Left ventricle myocardium inferior (tissue), 1 donor: ENCODE measurements at places on chromosomes 5 and 9. TPM values are rescaled to one million over a fixed set of nuclear protein-coding genes. Genes with fewer than 3 reads are reported as not detected.

DNA sequence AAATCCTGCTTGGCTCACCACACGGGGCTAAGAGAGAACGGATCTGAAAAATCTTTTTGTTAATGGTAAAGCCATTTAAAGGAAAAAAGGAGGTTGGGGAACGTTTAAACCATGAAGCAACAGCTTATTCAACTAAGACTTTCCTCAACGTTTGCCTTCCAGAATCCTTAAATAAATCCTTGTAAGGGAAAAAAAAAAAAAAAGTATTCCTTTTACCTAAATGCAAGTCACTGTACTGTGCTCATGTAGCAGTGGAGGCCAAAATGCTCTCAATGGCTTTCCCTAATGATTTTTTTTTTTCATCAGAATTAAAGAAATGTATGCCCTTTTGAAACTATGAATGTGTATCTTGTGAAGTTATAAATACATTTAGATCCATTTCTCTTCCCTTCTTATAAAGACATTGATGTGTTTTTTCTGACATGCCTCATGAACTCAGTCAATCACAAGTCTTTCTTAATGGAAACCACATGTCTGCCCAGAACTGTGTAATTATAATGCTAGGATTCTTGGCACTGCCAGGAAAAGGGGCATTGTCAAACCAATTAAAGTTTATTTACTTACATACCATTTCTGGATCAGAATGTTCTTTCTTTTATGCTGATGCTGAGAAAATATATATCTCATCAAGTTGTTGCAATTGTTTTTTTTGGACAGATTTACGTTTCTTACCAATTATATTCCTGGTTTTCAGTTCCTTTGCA lies 107.5 kb downstream of the EBF1 start:
- H3K27ac ChIP-seq: peak overlapping the region; percentile 50
- peaks cover 64% of the 10 kb centered on the region for H3K4me1 ChIP-seq
- DNase-seq: no peak

DNA sequence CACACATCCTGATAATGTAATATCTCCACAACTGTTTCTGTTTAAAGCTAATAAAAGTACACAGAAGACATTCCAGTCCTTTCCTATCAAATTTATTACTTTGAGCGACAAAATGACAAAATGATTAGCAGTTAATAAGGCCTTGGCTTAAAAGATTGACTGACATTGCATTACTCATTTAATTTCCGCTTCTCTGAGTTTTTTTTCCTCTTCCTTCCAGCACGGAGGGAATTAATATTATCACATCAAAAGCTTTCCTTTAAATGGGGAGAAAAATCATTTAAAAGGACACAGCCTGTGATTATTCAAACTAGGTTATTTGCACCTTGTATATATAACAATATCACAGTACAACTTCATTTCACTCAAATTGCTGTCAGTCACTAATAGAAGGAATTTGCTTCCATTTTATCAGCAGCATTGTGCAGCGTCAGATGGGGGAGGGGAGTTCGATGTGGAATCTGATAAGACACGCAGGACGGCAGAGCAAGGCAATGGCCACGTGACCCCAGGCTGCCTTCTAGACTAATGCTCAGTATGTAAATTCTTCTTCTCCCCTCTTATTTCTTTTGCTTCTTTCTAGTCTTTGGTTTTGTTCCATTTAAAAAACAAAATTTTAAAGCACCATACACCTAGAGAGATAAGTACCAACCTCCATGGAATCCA lies 400.5 kb downstream of the IRX1 start:
- no peak for DNase-seq
- peaks cover 47% of the 10 kb centered on the region for H3K4me1 ChIP-seq
- H3K36me3 ChIP-seq: no peaks in the 10 kb centered on the region
- no peak overlapping the region for H3K27ac ChIP-seq

DNA sequence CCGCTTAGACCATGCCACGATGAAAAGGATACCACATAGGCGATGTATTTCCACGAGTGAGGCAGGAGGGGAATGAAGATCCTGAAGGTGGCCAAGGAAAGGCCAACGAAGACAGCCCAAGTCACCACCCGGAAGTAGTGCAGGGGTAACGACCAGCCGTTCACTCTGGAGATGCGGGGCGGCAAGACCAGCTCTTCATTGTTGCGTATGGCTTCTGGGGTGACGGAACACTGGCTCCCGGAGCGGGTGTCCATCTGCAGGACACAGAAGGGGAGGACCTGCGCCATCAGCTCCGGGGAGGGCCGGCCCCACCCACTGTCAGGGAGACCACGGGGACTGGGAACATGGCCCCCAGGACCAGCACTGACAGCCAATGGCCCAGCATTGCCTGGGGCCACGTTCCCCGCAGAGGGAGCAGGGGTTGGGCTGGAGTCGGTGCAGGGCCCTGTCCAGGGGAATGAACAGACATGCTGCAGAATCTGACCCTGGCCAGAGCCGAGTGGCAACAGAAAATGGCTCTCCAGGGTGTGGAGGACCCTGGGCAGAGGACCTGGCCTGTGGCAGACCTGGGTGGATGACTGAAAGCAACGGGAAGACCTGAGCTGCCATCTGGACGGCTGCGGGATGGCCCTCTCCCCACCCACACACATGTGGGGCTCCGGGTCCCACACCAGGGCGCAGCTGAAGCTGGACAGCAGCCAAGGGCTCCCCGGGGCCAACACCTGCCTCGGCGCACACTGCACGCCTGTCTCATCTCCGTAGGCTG lies 17.7 kb downstream of the ZDHHC11B start:
- H3K4me3 ChIP-seq: no peak overlapping the region
- no peaks in the 10 kb centered on the region for H3K27me3 ChIP-seq
- peaks cover 25% of the 10 kb centered on the region for H3K36me3 ChIP-seq
- H3K4me1 ChIP-seq: peaks cover 9% of the 10 kb centered on the region

- no peaks in the 10 kb centered on the region for H3K36me3 ChIP-seq
- H3K4me3 ChIP-seq: no peak overlapping the region
- H3K27ac ChIP-seq: no peak overlapping the region
- DNase-seq: peak; percentile 11
- peaks cover 32% of the 10 kb centered on the region for H3K4me1 ChIP-seq
- H3K27me3 ChIP-seq: peaks cover 37% of the 10 kb centered on the region
These were observed 7.5 kb upstream of the NRARP start for GRCh38 chr9:137309368-137310188.

DNA sequence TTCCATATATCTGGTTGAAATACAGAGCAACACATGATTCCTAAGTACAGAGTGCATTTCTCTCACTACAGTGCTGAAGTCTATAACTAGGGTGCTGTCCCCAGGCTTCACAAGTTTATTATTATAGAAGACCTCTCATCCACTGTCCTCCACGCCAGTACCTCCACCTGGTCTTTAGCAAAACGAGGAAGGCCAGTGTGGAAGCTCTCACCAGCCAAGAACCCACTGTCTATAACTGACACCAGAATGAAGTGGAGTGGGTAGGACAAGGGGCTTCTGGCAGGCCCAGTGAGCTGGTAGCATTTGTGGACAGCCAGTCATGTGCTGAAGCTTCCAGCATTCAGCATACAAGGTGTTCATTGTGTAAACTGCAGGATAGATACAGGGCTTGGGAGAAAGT lies 430.7 kb downstream of the GADD45G start:
- H3K4me1 ChIP-seq: no peaks in the 10 kb centered on the region
- no peak overlapping the region for H3K4me3 ChIP-seq
- no peak overlapping the region for H3K27ac ChIP-seq
- H3K36me3 ChIP-seq: no peaks in the 10 kb centered on the region
- no peak for DNase-seq

DNA sequence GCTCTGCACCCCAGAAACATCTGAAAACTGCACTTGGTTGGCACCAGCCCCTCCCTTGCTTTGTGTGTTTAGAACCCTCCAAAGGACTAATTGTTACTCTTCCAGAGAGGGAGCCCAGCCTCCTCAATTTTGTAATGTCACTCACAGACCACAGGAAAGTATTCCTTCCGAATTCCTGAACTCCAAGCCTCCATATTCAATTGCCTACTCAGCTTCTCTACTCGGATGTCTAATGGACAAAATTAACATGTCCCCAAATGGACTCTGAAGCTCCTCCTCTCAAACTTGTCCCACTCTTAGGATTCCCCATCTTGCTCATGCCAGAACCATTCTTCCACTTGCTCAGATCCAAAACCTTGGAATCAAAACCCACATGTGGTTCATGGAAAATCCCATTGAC lies 3.9 kb upstream of the TMEM171 start:
- no peak overlapping the region for H3K4me3 ChIP-seq
- H3K27ac ChIP-seq: no peak overlapping the region
- no peaks in the 10 kb centered on the region for H3K36me3 ChIP-seq
- DNase-seq: no peak
- H3K27me3 ChIP-seq: peaks cover 37% of the 10 kb centered on the region

DNA sequence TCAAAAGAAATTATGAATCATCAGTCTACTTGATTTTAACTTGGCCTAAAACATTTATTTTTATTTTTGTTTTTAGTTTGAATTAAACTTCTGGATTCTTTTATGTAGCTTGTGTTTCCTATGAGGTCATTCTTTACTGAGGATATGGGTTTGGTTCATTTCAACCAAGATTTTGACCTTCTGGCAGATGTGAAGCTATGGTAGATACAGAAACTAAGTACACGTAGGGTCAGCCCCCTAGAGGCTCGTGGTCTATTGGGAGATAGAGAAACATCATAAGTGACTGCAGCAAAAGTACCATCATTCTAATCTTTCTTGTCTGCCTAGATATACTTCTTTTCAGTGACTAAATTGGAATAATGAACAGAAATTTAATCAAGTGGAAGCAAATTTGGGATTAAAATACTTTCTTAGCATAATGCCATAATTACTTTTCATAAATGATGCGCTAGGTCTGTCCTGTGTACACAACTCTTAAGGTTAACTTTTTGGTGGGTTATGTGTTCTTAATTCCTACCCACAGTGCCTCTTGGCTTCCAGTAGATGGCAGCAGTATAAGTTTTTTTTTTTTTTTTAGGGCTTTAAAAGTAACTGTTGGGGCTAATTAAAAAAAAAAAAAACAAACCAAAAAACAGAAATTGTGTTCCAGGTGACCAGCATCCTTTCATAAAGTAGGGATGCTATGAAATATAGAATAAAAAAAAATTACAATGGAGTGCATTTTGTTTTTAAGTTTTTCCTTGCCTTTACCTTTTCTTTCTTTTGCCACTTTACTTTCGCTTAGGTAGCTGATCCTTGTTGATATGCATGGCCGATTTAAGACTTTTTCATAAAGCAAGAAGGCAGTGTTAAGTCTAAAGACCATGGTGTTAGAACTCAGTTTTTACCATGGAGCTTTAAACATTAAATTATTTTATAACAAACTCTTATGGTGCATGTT lies 49.9 kb downstream of the LRRTM2 start:
- no peaks in the 10 kb centered on the region for H3K27me3 ChIP-seq
- H3K4me1 ChIP-seq: peaks cover 58% of the 10 kb centered on the region

- DNase-seq: no peak
- H3K27me3 ChIP-seq: no peaks in the 10 kb centered on the region
- no peak overlapping the region for H3K27ac ChIP-seq
- H3K36me3 ChIP-seq: peaks cover 8% of the 10 kb centered on the region
These were observed 41.1 kb upstream of the PLPP6 start for GRCh38 chr9:4620881-4621555.

DNA sequence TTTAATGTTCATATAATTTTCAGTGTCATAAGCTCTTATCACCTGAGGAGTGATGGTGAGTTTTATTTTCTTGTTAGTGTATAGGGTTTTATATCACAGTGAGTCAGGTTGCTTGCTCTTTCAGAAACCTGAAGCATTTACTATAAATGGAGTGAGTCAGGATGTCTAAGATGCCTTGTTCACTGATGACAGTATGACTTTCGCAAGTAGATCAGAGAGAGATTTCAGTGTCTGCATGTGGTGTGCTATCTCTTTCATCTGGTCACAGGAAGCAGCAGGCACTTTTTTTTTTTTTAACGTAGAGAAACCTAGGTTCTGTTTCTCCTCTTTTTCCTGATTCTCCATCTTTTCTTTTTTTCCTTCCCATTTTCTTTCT lies 237.1 kb downstream of the DMRTA1 start:
- H3K36me3 ChIP-seq: no peaks in the 10 kb centered on the region
- H3K27ac ChIP-seq: no peak overlapping the region
- no peak overlapping the region for H3K4me3 ChIP-seq
- DNase-seq: no peak

DNA sequence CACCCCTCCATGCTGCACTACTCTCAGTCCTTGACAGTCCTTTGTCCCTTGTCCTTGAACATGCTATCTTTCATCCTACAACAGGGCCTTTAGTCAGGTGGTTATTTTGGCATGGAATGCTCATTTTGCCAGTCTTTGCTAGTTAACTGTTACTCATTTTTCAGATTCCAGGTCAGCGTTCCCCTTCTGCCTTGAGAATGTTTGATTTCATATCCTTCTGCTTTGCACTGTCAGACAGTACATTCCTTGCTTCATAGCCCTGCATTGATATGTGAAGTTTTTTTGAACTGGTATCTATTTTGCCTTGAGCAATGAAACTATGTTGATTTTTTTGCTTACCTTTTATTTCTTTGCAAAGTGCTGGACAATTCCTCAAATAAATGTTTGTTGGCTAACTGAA lies 638.2 kb upstream of the SEMA6A start:
- no peaks in the 10 kb centered on the region for H3K36me3 ChIP-seq
- no peaks in the 10 kb centered on the region for H3K27me3 ChIP-seq
- no peak for DNase-seq
- no peaks in the 10 kb centered on the region for H3K4me1 ChIP-seq

- H3K4me3 ChIP-seq: no peak overlapping the region
- H3K36me3 ChIP-seq: no peaks in the 10 kb centered on the region
- no peak overlapping the region for H3K27ac ChIP-seq
- DNase-seq: no peak
- H3K4me1 ChIP-seq: no peaks in the 10 kb centered on the region
- no peaks in the 10 kb centered on the region for H3K27me3 ChIP-seq
These were observed 25.2 kb downstream of the EMB start for GRCh38 chr5:50415912-50416311.

- no peaks in the 10 kb centered on the region for H3K27me3 ChIP-seq
- DNase-seq: no peak
- no peaks in the 10 kb centered on the region for H3K4me1 ChIP-seq
- H3K4me3 ChIP-seq: no peak overlapping the region
These were observed 48.7 kb upstream of the HOMER1 start for GRCh38 chr5:79562351-79563246.

DNA sequence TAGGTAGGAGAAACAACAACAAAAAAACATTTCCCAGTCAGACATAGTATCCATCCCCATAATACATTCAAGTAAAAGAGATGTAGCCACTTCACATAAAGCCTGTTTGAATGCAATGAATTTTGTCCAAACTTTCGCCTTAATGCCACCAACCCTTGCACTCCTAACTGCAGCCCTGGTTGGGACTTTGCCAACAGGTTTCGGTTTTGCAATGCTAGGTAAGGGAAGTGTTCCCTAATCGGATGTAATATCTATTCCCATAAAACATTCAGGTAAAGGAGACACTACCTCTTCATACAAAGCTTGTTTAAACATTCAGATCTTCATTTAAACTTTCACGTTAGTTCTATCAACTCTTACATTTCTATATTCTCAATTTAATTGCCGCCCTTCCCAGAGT lies 336.1 kb downstream of the DRD1 start:
- H3K4me1 ChIP-seq: no peaks in the 10 kb centered on the region
- no peaks in the 10 kb centered on the region for H3K36me3 ChIP-seq
- H3K27me3 ChIP-seq: peaks cover 4% of the 10 kb centered on the region
- no peak overlapping the region for H3K4me3 ChIP-seq

GRCh38 chr9:89664010-89664409 lies 59.2 kb downstream of the GADD45G start:
- H3K4me3 ChIP-seq: no peak overlapping the region
- H3K27me3 ChIP-seq: no peaks in the 10 kb centered on the region
- peaks cover 36% of the 10 kb centered on the region for H3K4me1 ChIP-seq
- H3K36me3 ChIP-seq: no peaks in the 10 kb centered on the region
- no peak for DNase-seq

The PCDHA10 gene
- total RNA-seq: 0.05 TPM

The SH3TC2 gene
- 9.4 TPM for total RNA-seq

The OMD gene
- total RNA-seq: 6.4 TPM

The PGM5 gene
- 190 TPM for total RNA-seq

The SCGB3A2 gene
- total RNA-seq: not detected

The NEURL1B gene
- total RNA-seq: 24.0 TPM

The VCAN gene
- total RNA-seq: 25.2 TPM

The SAXO1 gene
- total RNA-seq: 0.03 TPM
